MCF 10A (cell line): ENCODE measurements at places on chromosomes 12 and 14. TPM values are rescaled to one million over a fixed set of nuclear protein-coding genes. Genes with fewer than 3 reads are reported as not detected.

Gene CLEC4E
- total RNA-seq, result not detected in 2 replicates

Gene KRT77
- total RNA-seq, result not detected in 2 replicates

Gene PTPRQ
- total RNA-seq, result not detected in 2 replicates

Gene NCAPD2
- total RNA-seq, result 31.9 and 52.0 TPM in 2 replicates

Gene GPR84
- total RNA-seq, result 0.17 TPM in 1 of 2 replicates, not detected in the other

Gene RDH16
- 0.10 and 0.16 TPM in 2 replicates for total RNA-seq

- DNase-seq, result no peak
Observed at GRCh38 chr14:69713993-69714679, 52.8 kb upstream of the SRSF5 start.

DNA sequence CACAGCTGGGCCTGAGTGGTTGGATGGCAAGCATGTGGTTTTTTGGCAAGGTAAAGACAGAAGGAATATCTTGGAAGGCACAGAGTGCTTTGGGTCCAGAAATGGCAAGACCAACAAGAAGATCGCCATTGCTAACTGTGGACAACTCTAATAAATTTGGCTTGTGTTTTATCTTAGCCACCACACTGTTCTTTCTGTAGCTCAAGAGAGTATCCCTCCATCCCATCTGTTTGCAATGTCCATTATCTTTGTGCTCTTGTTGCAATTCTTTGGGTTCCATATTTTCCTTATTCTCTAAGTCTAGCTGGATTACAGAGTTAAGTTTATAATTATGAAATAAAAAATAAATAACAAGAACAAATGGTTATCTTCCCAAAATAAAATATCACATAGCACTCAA lies 6.7 kb upstream of the DAAM1 start:
- DNase-seq, result no peak

- no peak for DNase-seq
Observed at GRCh38 chr12:92863251-92863650, 65.8 kb downstream of the EEA1 start.

DNA sequence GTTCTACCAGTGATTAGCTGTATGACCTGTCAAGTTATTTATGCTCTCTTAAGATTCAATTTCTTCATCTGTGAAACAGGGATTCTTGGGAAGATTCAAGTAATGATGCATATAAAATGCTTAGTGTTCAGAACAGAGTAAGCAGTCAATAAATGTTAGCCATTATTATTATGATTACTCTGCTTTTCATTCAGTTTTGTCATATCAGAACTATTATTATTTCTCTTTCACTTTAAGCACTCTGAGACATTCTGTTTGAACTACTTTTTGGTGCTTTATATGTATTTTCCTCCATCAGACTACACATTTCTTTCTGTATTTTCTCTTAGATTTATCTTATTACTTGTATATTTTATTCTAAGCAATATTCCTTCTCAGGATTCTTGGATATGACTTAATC lies 81.2 kb downstream of the CFAP54 start:
- DNase-seq, result no peak

- DNase-seq, result no peak
Observed at GRCh38 chr12:102759466-102759865, 157.6 kb downstream of the PAH start.

- no peak for DNase-seq
Observed at GRCh38 chr12:113373969-113374368, 15.6 kb downstream of the PLBD2 start.

DNA sequence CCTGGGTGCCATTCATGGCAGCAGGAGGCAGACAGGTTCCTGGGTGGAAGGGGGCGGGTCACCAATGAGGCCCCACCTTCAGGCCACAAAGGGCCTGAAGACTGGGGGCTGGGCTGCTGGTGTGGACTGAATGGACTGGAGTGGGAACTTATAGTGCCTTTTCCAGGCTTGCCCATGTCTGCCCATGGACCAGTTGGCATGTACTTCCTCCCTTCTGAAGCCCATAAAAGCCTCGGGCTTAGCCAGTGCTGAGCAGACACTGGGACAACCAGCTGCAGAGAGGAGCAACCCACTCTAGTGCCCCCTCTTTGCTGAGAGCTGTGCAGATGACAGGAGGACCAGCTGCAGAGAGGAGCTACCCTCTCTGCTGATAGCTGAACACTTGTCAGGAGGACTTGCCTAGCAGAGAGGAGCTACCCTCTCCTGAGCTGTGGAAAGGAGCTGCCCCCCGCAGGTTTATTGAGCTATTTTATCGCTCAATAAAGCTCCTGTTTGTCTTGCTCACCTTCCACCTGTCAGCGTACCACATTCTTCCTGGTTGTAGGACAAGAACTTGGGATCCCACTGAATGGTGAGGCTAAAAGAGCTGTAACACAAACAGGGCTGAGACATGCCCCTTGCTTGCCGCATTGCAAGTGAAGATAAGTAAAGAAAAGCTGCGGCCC lies 34.0 kb downstream of the APAF1 start:
- no peak for DNase-seq
